ENCODE measurements at places on chromosomes 3 and 15.

GRCh38 chr3:183880121-183880520 is 4.6 kb downstream of the PARL start:
- no peak for DNase-seq

GRCh38 chr3:195809291-195809785 is 2.4 kb downstream of the MUC4 start:
- no peak for DNase-seq

- DNase-seq: no peak
Observed at GRCh38 chr3:41276191-41276590, 76.9 kb downstream of the CTNNB1 start.

DNA sequence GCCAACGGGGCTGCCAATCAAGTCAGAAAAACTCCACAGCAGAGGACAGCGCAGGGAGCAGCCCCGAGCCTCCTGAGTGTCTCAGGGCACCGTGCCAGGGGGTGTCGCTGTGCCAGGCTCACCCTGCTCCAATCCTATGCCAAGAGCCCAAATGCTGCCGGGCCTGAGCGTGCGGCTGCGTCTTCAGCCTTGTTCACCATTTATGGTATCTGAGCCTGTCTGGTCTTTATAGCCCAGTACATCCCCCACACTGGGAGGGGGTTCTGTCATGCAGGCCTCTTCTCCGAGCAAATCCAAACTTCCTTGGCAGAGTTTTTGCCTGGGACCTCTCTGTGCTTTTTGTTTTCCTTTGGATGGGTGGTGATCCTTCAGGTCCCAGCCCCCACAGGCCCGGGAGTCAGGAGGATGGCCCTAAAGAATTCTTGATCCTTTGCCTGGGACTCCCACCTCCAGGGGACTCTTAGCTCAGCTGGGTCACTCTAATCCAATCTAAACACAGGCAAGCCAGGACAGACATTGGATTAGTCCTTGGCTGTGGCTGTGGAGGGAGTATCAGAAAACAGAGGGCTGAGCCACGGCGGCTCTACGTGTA is 135.1 kb upstream of the HACD2 start:
- no peak for DNase-seq

GRCh38 chr3:156859578-156859977 is 33.4 kb downstream of the LEKR1 start:
- DNase-seq: no peak

DNA sequence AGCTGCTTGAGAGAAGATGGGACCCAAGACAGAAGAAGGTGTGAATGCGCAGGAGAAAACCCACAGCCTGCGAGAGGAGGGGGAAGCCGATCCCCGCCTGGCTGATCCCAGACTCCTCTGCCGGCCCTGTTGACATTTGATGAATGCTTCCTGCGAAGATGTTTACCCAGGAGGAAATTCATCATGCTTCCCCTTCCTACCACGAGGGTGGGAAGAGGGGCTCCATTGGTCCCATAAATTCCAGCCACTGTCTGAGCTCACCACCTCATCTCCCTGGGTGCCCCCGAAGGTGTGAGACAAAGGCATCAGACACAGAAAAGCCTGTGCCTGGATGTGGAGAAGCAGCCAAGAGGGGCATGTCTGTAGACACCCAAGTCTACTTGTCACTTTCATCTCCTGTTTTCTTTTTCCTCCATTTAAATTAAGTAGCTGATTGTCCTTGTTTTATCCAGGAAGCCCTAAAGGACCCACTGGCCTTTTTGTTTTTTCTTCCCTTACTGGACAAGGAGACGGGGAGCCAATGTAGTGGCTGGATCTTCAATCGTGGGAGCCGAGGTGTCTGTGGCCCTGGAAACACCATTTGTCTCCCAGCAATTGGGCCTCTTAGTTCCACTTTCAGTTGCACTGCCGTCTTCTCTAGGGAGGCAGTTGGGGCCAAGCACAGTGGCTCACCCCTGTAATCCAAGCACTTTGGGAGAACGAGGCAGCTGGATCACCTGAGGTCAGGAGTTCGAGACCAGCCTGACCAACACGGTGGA is 95.3 kb upstream of the HES1 start:
- no peak for DNase-seq
